Kidney (tissue), 22 donors: ENCODE measurements at places on chromosomes 4 and X.

DNA sequence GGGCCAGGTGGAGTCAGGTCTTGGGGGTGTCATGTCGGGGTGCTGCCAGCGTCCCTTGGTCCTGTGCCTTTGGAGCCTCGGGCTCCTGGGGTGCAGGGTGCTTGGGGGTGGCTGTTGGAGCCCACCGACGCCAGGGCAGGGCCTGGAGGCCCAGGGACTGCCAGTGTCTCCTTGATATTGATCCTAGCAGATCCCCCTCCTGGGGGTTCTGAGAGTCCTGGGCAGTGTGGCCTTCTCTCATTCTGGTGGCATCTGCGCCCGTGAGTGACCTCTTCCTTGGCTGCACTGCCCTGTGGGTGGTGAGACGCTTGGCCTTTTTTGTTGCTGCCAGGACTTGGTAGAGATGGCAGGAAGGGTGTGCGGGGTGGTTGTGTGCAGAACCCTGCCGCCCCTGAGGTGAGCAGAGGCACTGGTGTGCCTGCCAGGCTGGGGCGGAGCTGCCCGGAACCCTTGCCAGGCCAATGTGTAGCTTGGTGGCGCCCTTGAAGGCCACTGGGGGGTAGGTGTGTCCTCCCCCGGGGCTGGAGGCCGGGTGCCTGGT lies 7.0 kb downstream of the NAT8L start:
- peak; percentile 27 for DNase-seq

DNA sequence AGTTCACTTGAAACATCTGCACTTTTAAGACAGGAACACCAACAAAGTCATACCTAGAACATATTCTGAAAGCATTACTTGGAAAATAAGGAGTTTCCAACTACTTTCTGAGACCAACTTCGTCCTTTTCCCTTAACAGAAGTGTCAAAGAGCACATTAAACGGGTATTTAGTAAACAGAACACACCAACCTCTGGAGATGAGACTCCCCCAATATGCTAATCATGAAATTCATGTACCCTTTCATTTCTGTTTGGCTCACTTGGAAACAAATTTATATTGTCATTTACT lies 69.2 kb downstream of the NOCT start:
- no peak for DNase-seq

DNA sequence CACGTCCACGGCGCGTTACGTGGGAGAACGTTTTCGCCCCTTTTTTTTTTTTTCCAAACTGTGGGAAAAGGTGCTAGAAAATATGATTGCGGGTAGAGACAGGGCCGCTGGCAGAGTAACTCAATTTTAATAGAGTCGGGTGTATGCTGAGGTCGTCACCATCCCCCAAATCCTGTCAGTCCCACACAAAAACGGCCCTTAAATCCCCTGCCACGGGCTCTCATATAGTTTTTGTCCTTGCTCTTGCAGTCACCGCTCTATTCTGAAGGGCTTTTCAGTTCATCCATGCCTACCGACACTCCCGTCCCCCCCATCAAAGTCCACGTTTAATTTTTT lies 796 bp upstream of the MED14 start:
- no peak for DNase-seq

DNA sequence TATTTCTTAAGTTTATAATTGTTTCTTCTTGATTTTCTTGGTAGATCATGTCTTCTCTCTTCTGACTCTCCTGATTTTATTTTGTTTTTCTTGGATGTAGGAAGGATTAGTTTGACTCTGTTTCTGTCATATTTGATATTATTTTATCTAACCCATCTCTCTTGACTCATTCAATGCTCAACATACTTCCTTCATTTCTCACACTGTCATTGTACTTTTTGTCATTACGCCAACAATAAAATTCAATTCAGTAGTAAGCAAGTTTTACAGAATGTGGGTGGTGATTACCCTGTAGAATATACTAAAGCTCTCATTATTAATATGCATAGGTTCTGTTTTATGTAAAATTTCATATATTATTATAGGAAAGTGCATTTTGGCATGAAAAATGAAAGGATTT lies 1303.0 kb upstream of the AGA start:
- DNase-seq: no peak

GRCh38 chr4:186472948-186473347 lies 82.4 kb downstream of the MTNR1A start:
- peak; percentile 36 for DNase-seq

- DNase-seq: no peak
These were observed 427.3 kb upstream of the RASGEF1B start for GRCh38 chr4:81898862-81899504.

- no peak for DNase-seq
These were observed 15.7 kb downstream of the ZXDB start for GRCh38 chrX:57607295-57608187.

DNA sequence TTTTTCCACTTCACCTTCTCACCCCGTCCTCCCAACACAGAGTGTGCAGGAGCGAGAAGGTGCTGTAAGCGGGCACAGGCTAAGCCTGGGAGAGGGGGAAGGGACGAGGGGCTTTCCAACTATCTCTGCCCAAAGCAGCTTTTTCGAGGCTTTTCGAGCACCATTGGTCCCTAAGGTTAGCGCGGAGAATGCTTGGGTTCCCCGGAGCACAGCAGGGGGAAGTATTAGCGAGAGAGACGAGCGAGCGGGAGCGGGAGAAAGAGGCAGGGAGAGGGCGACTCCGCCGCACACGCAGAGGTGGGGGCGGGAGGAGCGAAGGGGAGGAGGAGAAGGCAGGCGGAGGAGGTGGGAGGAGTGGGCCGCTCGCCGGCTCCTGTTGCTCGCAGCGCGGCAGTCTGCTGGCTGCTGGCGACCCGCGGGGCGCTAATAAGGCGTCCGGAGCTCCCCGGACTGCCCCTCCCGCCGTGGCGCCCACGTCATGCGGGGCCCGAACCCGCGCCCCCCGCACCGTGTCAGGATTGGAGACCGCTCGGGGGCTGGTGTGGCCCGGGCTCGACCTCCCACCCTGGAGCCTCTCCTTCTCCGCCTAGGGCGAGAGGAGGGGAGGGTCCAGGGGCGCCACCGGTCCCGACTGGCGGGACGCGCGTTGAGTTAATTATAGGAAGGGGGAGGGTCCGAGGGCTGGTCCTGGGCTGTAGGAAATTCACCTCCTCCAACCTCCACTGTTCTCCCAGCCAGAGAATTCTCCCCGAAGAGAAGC lies at the start of gene ADAMTS3:
ADAMTS3 (minus strand) TSS at position 263 of the 760 bp plus-strand sequence. CDS start 459 bp downstream, outside the sequence.
- peak; percentile 90 for DNase-seq

GRCh38 chr4:102219129-102219528 lies 126.2 kb downstream of the SLC39A8 start:
- no peak for DNase-seq
